ENCODE measurements at places on chromosomes 2 and 18.

DNA sequence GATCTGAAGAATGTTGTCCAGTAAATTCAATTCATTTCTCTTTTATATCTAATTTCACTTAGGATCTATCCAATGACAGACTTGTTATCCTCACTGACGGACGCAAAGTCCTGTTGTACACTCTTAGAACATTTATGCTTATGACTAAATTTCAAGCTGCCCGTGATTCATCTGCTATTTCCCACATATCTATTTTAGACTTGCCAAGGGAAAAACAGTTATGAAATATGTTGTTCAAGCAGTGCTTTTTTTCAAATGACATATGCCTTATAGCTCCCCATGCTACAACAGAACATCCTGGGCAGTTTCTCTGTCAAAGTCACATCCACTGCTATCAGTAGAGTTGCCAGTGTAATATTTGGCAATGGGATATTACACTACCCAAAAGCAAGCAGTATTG is 94.2 kb upstream of the CBLN2 start:
- DNase-seq, result no peak

DNA sequence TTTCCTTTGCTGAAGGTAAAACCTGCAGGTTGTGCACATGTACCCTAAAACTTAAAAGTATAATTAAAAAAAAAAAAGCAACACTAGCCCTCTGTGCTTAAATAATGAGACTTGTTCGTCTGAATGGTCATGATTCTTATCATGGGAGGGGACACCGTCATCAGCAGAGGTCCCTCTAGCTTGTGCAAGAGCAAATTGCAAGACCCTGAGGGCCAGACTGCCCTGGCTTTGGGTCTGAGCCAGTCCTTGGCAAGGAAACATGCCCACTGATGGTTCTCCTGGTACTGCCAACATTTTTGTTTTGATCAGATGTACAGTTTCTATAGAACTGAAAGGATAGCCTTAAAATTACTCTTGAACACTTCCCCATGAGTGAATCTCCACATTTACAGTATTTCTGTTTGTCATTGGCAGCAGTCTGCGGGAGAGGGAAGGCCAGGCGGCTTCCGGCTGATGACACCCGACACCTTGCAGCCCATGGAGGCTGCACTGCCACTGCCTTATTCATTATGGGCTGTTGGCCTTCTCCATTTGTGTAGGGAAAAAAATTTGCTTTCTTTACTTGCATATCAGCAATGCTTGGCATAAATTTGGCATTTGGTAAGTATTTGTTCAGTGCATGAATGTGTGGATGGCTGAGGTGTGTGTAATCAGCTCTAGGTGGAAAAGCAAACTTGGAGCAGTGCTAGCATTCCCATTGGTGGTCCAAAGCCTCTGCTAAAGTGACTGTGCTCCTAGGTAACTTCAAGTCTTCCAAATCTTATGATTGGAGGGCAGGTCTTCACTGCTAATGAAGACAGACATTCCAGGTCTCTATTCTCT is 161.6 kb upstream of the ALKAL2 start:
- DNase-seq, result no peak

- DNase-seq, result peak; percentile 72
These were observed at the start of gene SEPTIN2 for GRCh38 chr2:241315879-241316631. Gene SEPTIN2 (plus strand): TSS chr2:241315925. CDS start chr2:241324233, 8,308 bp downstream.

DNA sequence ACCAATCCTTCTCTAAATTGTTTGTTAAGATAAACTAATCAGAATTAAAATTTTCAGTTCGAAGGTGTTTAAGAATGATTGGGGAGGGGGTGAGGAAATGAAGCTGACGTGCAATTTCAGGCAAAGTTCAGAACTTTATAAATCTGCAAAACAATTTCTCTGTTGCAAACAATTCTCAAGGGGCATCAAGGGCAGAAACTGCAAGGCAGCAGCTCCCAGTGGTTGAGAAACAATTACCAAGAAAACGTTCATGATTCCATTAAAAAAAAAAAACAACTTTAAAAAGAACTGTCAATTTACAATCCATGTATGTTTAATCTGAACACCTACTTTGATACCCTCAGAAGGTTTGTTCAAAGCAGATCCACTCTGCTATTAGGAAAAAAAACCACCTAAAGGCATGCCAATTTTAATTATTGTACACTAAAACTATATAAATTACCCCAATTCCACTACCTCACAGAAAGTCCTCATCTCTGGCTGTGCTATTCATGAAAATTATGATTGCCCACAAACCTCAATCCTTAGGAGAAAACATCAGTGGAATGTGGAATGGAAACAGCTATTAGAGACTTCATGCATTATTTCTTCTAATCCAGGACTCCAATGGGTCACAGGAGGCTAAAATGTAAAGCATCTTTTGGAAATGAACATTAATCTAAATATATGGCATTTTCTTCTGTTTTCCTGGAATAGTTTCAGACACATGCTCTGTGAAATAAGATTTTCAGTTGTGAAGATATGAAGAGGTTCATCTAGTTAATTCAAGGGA is 119.9 kb upstream of the ACVR1C start:
- DNase-seq, result no peak

GRCh38 chr2:169232551-169233154 is 129.7 kb downstream of the LRP2 start:
- DNase-seq, result no peak

Data from stimulated activated naive B cell treated with anti-CD40 and anti-IgM and Interleukin-4, amounts not matched to agents 10 μg/mL and 1 μg/mL and 100 μg/mL, for 72 hours (primary cell).